Activated CD4-positive, alpha-beta T cell treated with anti-CD3 and anti-CD28 coated beads for 4 hours (primary cell): ENCODE measurements at places on chromosomes 4 and X.
A peak's percentile ranks its signal among the peaks of the same experiment; 100 is the strongest.

GRCh38 chrX:115582616-115583495 is 21.9 kb downstream of the PLS3 start:
- DNase-seq = no peak

DNA sequence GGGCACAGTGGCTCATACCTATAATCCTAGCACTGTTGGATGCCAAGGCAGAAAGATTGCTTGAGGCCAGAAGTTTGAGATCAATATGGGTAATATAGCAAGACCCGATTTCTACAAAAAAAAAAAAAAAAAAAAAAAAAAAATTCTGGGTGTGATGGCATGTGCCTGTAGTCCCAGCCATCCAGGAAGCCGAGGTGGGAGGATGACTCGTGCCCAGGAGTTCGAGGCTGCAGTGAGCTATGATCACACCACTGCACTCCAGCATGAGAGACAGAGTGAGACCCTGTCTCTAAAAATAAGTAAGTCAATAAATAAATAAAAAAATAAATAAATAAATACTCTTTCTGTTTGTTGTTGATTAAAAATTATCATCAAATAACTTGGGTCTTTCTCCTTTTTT is 62.4 kb upstream of the BMPR1B start:
- no peak for DNase-seq

GRCh38 chrX:152865232-152865920 is 32.5 kb upstream of the ZNF185 start:
- no peak for DNase-seq

- DNase-seq = no peak
Measured at GRCh38 chr4:7798178-7798995, 141.3 kb downstream of the AFAP1 start.

GRCh38 chr4:30537456-30537855 is 182.7 kb upstream of the PCDH7 start:
- no peak for DNase-seq

DNA sequence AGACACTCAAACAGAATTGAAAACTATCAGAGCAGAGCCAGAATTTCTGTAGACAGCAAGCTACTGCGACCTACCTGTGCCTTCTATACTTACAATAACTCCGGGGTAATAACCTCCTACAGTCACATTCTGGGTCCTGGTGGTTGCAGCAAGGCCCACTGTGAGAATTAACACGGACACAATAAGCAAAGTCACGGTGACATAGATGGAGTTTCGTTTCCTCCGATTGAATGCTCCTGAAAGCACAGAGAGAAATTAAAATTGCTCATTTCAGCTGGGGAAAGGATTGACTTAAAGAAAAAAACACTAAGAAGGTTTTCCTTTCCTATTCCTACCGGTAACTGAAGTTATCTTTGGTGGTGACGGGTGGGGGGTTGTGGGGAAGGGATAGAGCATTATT is 7.0 kb downstream of the TMEM255A start:
- DNase-seq = no peak

- no peak for DNase-seq
Measured at GRCh38 chr4:12963912-12964311, 520.2 kb downstream of the RAB28 start.

DNA sequence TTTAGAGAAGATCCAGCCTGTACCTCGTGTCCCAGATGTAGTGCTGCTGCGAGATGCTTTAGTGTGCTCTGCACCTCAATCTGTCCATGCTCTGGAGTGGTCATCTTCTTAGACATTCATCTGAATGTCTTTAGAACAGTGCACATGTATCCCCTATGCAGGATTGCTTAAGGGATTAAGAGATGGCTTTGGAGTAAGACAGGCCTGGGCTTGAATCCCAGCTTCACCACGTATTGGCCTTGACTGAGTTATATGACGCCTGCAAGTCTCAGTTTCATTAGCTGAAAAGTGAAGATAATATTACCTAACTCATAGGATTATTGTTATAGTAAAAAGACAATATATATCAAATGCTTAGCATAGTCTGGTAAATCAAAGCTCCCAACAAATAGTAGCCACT is 98.3 kb downstream of the NFKB1 start:
- no peak for DNase-seq

- DNase-seq = no peak
Measured at GRCh38 chrX:43589735-43590134, 66.4 kb upstream of the MAOA start.

- peak; percentile 51 for DNase-seq
Measured at GRCh38 chr4:79917246-79917645, 155.8 kb downstream of the ANTXR2 start.

- no peak for DNase-seq
Measured at GRCh38 chrX:22203186-22203585, 69.5 kb upstream of the CBLL2 start.

DNA sequence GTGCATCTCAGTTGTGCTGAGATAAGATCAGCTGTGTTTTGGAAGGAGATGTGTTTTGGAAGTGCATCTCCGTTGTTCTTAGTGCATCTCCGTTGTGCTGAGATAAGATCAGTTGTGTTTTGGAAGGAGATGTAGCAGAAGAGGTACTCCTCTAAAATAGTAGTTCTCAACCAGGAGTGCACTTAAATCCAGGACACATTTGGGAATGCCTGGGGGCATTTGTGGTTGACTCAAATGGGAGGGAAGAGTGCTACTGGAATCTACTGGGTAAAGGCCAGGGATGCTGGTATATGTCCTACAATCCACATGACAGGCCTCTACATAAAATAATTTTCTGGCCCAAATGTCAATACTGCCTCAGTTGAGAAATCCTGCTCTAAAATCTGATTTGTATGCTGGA is 70.8 kb upstream of the CHRDL1 start:
- DNase-seq = no peak

DNA sequence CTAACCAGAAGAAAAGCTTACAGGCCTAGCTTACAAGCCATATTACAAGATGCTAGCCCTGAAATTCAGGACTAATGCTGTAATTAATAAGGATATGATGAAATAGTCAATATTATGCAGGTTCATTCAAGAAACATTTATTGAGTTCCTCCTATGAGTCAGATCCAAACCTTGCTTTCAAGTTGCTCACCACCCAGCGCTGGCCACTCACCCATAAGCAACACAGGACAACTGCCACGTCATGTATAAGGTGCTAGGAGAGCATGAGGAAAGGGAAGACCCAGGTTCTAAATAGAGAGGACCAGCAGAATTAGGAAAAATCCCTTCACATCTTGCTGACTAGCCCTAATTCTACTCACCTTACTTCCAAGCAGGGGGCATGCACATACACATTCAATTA is 23.3 kb downstream of the MAML3 start:
- DNase-seq = no peak

GRCh38 chr4:19455850-19456602 is 795.7 kb upstream of the SLIT2 start:
- no peak for DNase-seq

DNA sequence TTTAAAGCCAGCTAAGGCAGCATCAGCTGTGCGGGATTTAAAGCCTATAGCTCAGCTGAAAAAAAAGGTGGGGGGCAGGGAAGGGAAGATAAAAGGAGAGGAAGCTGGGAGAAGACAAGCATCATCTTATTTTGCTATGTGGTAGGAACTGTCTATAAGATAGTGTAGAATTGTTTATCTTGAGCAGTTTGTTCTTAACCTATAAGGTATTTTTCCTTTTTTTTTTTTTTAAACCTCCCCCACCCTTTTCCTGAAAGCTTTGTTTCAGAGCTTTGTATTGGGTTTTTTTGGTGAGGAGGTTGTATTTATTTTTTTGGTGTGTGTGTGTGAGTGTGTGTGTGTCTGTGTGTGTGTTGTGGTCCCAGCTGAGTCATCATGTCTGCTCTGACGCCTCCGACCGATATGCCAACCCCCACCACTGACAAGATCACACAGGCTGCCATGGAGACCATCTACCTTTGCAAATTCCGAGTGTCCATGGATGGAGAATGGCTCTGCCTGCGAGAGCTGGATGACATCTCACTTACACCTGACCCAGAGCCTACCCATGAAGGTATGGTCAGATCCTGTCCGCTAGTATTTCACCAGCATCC is 531 bp downstream of the RUFY3 start:
- DNase-seq = peak; percentile 55

DNA sequence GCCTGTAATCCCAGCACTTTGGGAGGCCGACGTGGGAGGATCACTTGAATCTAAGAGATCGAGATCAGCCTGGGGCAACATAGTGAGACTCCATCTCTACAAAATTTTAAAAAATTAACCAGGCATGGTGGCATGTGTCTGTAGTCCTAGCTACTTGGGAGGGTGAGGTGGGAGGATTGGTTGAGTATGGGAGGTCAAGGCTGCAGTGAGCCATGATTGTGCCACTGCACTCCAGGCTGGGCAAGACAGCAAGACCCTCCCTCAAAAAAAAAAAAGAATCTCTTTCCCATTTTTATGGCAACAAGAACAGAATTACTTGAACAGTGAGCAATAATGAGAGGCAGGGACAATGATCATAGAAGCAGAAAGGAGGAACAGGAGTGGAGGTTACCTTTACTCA is 94.8 kb downstream of the RNF150 start:
- DNase-seq = no peak

DNA sequence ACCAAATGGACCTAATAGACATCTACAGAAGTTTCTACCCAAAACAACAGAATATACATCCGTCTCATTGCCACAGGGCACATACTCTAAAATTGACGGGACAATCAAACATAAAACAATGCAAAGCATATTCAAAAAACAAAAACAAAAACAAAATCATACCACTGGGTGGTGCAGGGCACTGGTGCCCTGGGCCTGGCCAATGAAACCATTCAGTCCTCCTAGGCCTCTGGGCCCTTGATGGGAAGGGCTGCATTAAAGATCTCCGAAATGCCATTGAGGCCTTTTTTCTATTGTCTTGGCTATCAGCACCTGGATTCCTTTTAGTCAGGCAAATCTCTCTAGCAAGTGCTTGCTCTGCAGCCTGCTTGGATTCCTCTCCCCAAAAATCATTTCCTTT is 213.9 kb upstream of the ZCCHC13 start:
- no peak for DNase-seq

DNA sequence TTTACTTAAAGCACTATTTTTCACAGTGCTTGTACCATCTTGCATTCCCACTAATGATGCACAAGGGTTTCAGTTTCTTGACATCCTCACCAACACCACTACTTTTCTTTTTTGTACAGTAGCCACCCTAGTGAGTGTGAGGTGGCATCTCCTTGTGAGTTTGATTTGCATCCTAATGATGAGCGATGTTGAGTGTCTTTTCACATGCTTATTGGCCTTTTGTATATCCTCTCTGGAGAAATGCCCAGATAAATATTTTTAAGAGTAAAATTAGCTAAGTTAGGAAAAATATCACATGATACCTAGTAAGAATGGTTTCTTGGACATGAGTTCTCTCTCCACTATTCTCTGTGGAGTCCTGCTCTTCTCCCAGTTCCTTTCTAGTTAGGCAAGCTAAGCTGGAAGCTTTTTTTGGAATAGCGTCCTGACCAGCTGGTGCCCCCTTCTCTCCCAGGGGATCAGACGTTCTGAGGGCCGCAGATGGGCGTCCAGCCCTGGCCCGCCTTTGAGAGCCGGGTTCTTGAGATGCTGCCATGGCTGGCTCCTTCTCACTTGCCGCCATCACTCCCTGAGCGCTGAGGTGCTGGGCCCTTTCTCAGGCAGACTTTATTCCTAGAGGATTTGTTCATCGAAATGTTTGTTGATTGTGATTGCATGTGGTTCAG is 132.1 kb downstream of the ARHGAP10 start:
- no peak for DNase-seq

GRCh38 chr4:174520660-174521059 is 1.6 kb downstream of the HPGD start:
- DNase-seq = no peak

- DNase-seq = no peak
Measured at GRCh38 chrX:111917591-111917990, 41.6 kb downstream of the TRPC5OS start.

DNA sequence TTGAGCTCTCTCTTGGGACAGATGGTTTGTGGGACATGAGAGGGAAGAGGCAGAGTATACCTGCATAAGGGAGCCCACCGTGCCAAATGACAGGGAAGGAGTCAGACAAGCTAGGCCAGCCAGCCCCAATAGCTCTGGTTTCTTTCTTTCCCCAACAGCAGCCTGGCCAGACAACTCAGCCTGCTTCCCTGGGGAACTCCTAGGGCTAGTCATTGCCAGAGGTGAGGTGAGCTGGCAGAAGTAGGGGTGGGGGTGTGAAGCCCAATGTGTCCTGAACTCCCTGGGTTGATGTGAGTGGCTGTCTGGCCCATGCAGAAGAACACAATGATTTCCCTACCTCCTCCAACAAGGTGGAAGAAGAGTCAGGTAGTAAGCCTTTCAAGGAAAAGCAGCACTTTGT is 135.5 kb downstream of the AMMECR1 start:
- DNase-seq = no peak

DNA sequence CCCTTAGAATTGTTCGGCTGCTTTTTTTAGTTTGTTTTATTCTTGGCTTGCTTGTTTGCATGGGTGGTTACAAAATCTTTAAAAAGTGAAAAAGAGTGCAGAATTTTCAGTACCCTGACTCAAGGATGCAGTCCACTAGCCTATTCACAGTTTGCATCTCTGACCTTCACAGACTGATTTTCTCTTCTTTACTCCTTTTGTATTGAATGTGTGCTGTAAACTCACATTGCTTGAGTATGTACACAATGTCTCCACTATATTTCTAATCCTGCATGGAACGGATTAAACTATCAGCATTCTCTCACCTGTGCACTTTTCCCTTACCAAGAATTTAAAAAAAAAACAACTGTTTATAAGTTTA is 22.2 kb upstream of the GPM6A start:
- no peak for DNase-seq

- no peak for DNase-seq
Measured at GRCh38 chr4:4693755-4694295, 152.0 kb upstream of the STX18 start.

GRCh38 chr4:169626331-169627282 is 6.2 kb downstream of the CLCN3 start:
- no peak for DNase-seq

- DNase-seq = no peak
Measured at GRCh38 chr4:159142241-159142640, 39.4 kb downstream of the RAPGEF2 start.

- DNase-seq = no peak
Measured at GRCh38 chr4:184252136-184253071, 34.7 kb upstream of the ENPP6 start.

- DNase-seq = no peak
Measured at GRCh38 chr4:82891707-82892466, 934 bp upstream of the SEC31A start.

- no peak for DNase-seq
Measured at GRCh38 chrX:111443946-111444345, 32.0 kb upstream of the DCX start.

DNA sequence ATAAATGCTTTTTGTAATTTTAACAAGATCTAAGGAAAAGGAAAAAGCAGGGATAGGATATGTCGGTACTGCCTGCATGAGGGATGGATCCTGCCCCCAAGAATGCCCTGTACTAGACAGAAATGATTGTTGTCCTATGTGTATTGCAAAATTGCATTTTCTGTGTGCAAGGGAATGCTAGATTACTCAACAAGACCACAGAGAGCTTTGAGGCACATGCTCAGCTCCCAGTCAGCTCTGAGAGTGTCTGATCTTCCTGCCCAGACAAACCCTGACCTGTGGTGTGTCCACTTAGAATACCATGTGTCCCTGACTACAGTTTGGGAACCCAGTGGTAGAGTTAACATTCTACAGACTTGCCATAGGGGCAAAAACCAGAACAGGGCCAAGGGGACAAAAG is 129.2 kb upstream of the PAK3 start:
- no peak for DNase-seq
